ENCODE measurements at places on chromosomes 5 and 9.

GRCh38 chr9:116674210-116674980 is 12.7 kb upstream of the TRIM32 start:
- DNase-seq = no peak

- DNase-seq = no peak
Observed at GRCh38 chr5:67100301-67100700, 96.3 kb downstream of the CD180 start.

GRCh38 chr9:133075925-133076630 is 14.3 kb downstream of the CEL start:
- no peak for DNase-seq

- DNase-seq = no peak
Observed at GRCh38 chr9:121478816-121479676, 20.6 kb downstream of the GGTA1 start.

DNA sequence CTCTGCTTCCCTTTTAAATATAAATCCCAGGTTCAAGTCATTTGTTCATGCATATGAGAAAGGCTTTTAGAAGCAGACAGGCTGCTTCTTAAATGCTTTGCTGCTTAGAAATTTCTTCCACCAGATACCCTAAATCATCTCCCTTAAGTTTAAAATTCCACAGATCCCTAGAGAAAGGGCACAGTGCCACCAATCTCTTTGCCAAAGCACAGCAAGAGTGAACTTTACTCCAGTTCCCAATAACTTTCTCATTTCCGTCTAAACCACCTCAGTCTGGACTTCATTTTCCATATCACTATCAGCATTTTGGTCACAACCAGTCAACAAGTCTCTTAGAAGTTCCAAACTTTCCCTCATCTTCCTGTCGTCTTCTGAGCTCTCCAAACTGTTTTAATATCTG is 679.8 kb upstream of the FTMT start:
- DNase-seq = no peak

GRCh38 chr5:77266291-77266690 is 55.8 kb downstream of the PDE8B start:
- no peak for DNase-seq

DNA sequence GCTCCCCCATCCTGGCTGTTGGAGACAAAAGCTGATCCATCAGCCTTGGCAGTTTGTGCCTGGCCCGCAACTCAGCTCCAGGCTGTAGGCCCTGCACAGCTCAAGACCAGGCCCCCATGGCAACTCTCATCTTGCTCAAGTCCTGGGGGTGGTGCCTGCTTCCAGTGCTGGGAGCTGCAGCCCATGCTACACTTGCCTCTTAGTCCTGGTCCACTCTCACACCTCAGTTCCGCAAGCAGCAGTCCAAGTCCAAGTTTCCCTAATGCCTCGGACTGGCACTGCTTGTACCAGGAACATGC is 14.2 kb downstream of the AHRR start:
- DNase-seq = no peak

DNA sequence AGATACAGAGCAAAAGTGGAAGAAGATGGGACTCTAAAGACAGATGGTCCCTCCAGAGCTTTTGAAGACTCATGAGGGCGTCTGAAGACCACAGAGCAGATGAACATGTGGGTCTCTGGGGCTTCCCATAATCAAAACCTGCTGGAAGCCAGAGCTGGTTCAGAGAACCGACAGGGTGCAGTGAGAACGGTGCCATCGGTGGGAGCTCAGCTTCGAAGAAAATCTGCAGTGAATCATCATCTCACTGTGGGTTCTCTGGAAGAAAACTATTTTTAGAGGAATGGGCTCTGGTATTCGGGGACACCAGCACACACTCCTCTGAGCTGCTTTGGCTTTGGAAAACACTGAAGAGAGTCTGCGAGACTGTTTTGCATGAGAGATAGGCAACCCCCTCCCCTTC is 222.4 kb upstream of the PANK3 start:
- no peak for DNase-seq

DNA sequence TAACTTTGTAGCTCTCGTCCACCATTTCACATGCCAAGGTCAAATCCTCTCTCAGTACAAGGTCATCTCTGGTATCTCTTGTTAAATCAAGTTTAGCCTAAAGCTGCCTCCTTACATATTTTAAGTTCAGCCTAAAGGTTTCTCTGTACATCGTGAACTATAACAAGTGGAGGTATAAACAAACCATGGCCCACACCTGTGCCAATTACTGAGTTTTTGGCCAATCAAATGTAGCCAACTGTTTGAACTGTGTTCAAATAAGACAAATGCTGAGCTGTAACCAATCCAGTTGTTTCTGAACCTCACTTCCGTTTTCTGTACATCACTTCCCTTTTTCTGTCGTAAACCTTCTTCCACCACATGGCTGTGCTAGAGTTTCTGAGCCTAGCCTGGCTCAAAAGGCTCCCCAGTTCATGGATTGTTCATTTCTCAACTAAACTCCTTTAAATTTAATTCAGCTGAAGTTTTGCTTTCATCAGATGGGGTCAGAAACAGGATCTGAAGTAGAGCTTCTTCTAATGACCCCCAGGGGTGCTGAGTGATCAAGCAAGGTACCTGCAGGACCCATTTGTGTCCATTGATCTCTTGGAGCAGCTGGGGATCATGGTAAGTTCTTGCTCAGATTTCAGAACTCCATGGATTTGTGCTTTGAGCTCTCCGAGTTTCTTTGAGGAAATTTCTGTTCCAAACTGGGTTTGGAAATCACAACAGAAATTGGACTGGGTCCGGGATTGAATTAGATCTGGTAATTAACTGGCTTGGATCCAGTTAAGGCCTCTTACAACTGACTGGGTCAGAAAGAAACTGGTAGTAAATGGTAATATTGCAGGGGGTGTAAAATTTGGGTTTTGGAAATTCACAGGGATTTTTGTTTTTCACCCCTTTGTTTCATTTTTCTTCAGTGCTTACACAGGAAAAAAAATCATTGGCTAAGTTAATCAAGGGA is 11.0 kb upstream of the NANS start:
- DNase-seq = peak; percentile 67

DNA sequence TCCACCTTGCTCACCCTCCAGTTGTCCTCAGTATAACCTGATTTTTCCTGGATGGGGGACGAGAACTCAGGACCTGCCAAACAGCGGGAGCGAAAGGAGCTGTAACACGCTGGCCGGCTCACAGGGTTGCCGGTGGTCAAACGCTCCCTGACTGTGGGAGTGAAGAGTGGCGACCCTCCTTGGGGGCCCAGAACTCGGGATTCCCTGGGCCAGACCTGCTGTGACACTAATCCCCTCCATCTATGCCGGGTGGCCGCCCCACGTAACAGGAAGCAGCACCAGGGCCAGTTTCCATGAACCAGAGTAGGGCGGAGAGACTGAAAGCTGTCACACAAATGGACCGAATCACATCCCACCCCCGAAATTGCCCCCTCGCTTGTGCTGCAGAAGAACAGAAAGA is 1809.2 kb upstream of the ACO1 start:
- no peak for DNase-seq

- no peak for DNase-seq
Observed at GRCh38 chr5:62509806-62510205, 68.8 kb upstream of the LRRC70 start.

- DNase-seq = no peak
Observed at GRCh38 chr9:135413086-135413375, 66.6 kb upstream of the PPP1R26 start.

GRCh38 chr5:74328221-74328630 is 312.3 kb downstream of the ENC1 start:
- no peak for DNase-seq

DNA sequence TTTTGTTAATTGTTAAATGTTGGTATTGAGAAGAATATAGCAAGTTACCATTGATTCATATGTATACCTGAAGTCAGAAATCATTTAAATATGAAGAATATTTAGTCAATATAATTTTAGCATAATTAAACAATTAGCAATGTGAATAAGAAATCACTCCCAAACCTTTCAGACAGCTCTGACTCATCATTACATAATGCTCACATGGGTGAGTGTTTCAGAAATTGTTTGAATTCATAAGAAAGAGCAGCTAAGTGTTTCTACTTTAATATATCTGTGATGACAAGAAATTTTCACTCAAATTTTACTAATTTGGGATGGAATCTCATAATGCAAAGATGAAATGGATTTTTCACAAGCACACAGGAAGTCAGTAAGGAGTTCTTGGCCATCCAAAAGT is 42.0 kb upstream of the CDC42SE2 start:
- no peak for DNase-seq
